Stimulated activated CD4-positive, alpha-beta T cell treated with anti-CD3 and anti-CD28 coated beads, Interleukin-12 subunit alpha, Interleukin-12 subunit beta, amount 100 ng/mL, for 24 hours (primary cell): ENCODE measurements at places on chromosomes 6 and 20.
A peak's percentile ranks its signal among the peaks of the same experiment; 100 is the strongest.

DNA sequence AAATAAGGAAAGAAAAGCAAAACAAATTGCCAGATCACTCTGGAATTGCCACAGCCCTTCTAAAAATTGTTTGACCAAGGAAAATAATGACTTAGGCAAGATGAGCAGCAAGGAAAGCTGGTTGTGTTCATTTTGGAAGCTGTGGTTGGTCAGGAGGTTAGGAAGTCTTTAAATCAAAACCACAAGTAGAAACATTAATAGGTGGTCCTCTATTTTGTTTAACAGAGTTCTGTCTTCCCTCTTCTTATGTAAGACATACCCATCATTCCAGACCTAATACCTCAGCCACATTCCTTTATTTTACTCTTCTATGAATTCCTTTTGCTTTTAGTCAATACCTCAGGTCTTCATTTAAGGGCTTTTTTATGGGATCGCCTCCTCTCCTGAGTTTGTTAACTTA, 422.2 kb upstream of the PLCB4 start:
- no peak for DNase-seq

DNA sequence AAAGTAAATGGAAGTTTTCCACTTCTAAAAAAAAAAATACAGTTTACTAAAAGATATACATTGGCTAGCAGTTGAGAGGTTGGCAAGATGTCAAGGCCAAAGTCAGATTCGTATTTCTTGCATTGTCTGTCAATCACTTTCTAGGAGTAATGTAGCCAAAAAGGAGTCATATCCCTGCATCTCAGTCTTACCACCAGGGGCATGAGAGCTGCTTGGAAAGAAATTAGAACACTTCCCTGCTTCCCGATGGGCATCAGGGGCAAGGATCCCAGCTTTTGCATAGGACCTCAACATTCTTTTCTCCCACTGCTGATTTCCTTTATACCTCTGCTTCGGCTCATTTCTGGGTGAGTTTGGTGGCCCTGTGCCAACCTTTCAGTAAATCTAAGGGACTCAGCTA, 581.0 kb upstream of the MAP3K7 start:
- DNase-seq = no peak

DNA sequence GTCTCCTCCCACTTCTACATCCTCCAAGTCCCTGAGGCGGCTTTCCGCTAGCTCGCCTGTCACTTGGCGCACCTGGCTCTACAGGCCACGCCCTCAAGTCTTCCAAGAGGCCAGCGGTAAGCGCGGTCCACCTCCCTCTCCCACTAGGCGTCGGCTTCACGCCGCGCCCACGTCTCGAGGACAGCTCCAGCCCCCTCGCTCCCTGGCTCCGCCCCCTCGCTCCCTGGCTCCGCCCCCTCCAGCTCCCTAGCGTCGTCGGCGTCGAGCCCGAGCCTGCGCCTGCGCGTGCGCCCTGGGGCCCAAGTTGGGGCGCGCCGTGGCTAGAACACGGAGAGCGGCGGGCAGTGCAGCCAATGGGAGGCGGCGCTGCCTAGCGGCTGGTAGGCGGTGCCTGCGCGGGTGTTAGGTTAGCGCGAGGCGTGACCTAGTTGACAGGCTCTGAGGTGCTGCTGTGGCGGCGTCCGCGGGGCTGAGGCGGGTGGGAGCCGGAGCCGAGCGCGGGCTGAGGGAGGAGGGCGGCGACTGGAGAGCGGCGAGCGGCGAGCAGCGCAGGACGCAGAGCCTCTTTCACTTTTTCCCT, at the start of gene MACROD2:
Gene MACROD2, plus strand, starts transcription at position 431 of the 580 bp plus-strand sequence.
- DNase-seq = peak; percentile 31

DNA sequence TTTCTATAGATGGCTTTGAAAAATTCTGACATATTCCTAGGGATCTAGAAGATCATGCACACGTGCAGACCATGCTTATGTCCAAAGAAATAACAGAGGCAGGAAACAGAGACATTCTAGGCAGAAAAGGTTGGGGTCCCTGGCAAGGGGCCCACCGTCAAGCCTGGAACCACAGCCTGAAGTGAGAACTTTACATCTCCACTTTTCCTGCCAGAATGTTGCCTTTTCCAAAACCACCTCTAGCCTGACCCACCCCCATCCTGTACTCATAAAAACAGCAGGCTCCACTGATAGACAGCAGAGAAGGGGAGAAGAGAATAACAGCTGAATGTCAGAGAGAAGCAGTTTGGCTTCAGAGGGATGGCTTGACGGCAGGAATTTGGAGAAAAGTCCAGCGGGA, 257.3 kb upstream of the NT5E start:
- no peak for DNase-seq
